Renal cortex interstitium (tissue), 15 donors: ENCODE measurements at places on chromosomes 6 and 20.

- no peak for DNase-seq
Observed at GRCh38 chr20:37421988-37422387, 76.0 kb downstream of the SRC start.

GRCh38 chr6:138680085-138680484 lies 93.5 kb upstream of the CCDC28A start:
- no peak for DNase-seq

- DNase-seq = no peak
Observed at GRCh38 chr20:21046413-21047070, 59.6 kb downstream of the LINC00237 start.

GRCh38 chr6:159525445-159526025 lies 167.5 kb downstream of the SOD2 start:
- DNase-seq = no peak

DNA sequence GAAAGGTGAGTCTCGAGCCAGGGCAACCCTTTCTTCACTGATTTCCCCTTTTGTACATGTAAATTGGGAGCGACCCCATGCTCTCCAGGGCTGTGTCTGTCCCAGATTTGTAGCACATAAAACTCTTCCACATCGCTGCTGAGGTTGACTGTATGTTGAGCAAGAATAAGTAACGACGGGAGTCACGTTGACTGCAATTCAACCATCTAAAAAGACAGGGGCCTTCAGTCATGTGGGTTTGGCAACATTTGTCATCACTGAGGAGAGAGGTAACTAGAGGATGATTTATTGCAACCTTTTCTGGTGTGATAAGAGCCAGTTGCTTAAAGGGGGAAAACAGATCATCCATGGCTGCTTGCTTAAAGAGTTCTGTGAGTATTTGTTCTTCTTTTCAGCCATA lies 159.4 kb upstream of the SULF2 start:
- no peak for DNase-seq

DNA sequence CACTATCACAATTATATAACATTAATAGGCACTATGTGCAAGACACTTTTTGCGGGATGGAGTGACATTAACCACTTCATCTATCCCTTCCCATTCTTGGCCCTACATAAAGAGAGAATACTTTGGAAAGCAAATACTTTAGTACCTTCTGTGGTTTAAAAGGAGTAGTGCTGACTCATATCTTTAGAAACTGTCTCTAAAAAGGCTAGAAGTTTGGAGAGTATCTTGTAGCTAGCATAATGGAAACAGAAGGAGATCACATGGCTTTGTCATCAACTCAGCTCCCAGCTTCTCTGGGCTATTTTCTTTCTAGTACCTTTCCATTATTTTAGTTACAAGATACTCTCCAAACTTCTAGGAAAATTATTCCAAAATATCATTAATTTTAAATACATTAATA lies 157.5 kb downstream of the ADGRG6 start:
- DNase-seq = no peak

DNA sequence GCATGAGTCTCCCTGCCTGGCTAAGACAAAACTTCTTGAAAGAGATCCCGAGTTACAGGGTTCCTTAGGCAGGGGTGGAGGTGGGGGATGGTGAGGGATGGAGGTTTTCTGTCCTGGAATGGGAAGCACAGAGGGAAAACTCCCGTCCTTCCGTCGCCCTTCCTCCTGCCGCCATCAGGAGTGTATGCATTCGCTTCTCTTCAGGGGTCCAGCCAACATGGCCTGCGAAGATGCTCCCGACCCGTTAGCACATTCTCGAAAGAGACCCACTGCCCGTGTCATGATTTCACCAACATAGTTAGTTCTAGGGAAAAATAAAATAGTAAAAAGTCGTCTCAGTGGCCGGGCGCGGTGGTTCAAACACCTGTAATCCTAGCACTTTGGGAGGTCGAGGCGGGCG lies 37.1 kb downstream of the KIF25 start:
- no peak for DNase-seq

DNA sequence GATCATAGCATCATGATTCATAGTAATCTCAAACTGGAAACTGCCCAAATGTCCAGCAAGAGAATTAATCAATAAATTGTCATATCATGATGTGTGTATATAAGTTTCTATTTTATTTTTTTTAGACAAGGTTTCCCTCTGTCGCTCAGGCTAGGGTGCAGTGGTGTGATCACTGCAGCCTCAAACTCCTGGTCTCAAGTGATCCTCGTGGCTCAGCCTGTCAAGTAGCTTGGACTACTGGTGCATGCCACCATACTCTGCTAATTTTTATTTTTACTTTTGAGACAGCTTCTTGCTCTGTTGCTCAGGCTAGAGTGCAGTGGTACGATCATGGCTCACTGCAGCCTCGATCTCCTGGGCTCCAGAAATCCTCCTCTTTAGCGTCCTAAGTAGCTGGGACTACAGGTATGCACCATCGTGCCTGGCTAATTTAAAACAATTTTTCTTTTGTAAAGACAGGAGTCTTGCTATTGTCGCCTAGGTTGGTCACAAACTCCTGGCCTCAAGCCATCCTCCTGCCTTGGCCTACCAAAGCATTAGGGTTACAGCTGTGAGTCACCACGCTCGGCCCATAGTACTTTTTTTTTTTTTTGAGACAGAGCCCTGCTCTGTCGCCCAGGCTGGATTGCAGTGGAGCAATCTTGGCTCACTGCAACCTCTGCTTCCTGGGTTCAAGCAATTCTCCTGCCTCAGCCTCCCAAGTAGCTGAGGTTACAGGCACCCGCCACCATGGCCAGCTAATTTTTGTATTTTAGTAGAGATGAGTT lies 8.7 kb upstream of the ATRN start:
- DNase-seq = no peak

DNA sequence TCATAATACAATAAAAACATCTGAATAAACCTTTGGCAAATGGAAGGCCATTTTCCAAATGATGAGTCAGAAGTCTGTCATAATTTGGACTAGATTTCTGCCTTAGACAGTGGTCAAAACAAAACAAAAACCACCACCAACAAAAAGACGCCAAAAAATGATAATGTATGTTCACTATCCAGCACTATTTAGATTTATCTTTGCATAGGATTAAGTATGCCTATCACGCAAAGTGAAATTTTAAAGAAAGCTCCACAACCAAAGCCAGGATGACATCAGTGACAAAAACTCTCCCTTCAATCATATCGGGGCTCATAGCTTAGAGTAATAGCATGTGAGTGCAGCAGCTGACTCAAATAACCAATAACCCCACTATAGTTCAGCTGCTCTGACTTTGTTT lies 201.9 kb downstream of the MOXD1 start:
- no peak for DNase-seq

GRCh38 chr6:137877113-137877512 lies 10.1 kb downstream of the TNFAIP3 start:
- DNase-seq = no peak

DNA sequence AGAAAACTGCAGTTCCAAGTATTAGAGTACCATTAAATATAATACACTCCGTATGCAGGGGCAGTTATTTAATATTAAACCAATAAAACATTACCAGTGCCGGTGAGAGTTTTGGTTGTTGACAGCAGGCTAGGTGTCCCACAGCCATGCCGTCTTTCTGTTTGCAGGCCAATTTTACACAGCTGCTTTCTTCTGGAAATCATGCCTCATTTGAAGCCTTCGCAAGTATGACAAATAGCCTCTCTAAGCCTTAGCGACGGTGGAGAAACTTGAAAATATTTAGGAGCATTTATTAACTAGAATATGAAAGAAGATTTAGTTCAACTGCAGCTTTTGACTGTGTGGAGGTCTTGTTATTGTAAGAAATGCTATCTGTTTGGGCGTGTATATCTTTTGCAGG lies 226.0 kb downstream of the BMP2 start:
- no peak for DNase-seq

GRCh38 chr6:82917346-82918064 lies 148.1 kb downstream of the UBE3D start:
- DNase-seq = no peak

- DNase-seq = no peak
Observed at GRCh38 chr6:106731144-106731842, 101.9 kb downstream of the QRSL1 start.

DNA sequence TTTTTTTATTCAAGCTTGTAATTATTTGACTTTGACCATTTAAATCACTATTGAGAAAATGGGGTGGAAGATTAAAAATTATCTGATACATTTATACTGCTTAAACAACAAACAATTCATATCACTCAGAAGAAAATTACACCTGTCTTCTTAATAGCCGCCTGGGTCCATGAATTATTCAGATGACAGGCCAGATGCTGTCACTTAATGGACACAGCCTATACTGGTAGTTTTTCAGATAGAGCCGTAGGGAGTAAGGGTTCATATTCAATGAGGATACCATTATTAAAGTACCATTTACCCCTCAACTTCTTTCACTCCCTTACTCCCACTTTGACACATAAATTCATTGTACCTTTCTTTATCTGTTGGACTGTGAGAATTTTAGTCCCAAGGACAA lies 1193.4 kb upstream of the MAP3K7 start:
- no peak for DNase-seq

- DNase-seq = no peak
Observed at GRCh38 chr6:135062735-135063134, 8.1 kb upstream of the HBS1L start.
